Bone marrow (tissue), 2 donors: ENCODE measurements at places on chromosomes 4 and X.
A peak's percentile ranks its signal among the peaks of the same experiment; 100 is the strongest.

GRCh38 chr4:4555916-4556315 lies 14.1 kb upstream of the STX18 start:
- no peak for DNase-seq

GRCh38 chr4:34046580-34046979 lies 2197.7 kb downstream of the ARAP2 start:
- DNase-seq = no peak

- DNase-seq = no peak
These were observed 45.3 kb upstream of the ATXN3L start for GRCh38 chrX:13365161-13365560.

- no peak for DNase-seq
These were observed 543 bp downstream of the NFXL1 start for GRCh38 chr4:47913861-47914219.

- no peak for DNase-seq
These were observed 124.0 kb downstream of the KIT start for GRCh38 chr4:54781756-54782155.

- DNase-seq = no peak
These were observed 106.9 kb downstream of the C4orf51 start for GRCh38 chr4:145786830-145787229.

GRCh38 chr4:140025470-140025869 lies 128.5 kb downstream of the MAML3 start:
- no peak for DNase-seq

- DNase-seq = no peak
These were observed 469.3 kb downstream of the C4orf33 start for GRCh38 chr4:129565214-129565613.

DNA sequence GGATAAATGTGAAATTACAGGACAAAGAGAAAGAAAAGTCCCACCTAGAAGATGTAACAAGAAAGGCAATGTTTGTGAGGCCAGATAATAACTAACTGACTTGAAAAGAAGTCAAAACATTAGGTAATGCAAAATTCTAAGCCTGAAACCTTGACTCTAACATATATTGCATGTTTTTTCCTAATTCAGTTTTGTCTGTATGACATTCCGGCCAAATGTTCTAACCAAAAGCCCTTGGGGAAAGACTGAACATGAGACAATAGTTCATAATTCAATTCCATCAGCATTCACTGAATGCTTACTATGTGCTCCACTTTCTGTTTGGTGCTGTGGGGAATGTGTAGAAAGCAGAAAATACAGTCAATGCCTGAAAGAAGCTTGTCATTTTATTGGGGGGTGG lies 84.8 kb upstream of the PLAC1 start:
- DNase-seq = no peak

GRCh38 chrX:114924856-114925255 lies 92.6 kb downstream of the IL13RA2 start:
- DNase-seq = no peak

- no peak for DNase-seq
These were observed 1287.7 kb downstream of the FAM133A start for GRCh38 chrX:94961730-94962129.

DNA sequence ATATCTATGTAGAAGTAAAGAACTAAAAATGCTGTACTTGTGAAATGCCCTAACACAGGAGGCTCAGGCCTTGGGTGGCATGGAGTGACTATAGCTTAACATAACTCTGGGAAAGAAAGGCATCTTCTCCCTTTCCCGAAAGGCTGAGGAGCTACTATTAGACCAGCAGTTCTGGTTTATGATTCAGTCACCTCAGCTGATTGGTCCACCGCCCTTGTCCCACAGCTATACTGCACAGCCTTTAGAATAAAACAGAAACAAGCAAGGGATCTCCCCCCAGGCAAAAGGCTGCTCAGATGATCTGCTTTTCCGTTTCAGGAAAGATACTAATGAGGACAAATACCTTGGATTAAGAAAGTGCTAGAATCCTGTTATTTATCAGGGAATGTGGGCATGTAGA lies 171.3 kb downstream of the SNCA start:
- DNase-seq = no peak

DNA sequence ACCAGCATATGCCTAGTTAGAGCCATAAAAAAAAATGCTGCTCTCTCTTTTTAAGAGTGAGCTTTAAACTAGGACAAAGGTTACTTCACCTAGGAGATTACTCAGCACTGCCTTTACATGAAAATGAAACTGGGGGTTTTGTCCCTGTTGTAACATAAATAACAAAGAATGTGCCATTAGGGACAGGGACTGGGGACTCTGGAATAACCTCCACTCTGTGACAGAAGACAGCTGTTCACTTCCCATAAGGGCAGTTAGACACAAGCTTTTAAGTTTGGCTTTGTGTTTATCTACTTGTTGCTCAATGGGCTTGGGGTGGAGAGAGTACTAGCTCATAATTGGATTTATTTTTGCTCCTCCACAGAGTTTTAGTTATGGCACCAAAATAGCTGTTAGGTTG lies 11.9 kb downstream of the ENPEP start:
- no peak for DNase-seq

DNA sequence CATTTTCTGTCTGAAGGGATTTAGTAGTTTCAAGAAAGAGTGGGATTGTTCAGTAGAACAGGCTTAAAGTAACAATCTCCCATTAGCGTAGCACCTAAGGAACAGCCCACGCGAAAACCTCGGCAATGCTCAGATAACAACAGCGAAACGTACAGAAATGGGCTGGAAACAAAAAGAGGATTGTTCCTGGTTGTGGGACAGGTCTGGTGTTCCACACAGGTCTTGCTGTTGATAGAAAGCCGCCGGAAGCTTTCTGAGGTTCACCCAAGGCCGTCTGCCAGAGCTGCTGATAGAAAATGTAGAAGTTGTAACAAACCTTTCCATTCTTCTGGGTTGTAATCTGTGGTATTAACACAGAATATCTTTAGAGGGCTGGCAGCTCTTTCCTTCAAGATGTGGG lies 69.4 kb upstream of the CLCN4 start:
- DNase-seq = no peak

- DNase-seq = no peak
These were observed 8.9 kb downstream of the COPS4 start for GRCh38 chr4:83043801-83044407.

DNA sequence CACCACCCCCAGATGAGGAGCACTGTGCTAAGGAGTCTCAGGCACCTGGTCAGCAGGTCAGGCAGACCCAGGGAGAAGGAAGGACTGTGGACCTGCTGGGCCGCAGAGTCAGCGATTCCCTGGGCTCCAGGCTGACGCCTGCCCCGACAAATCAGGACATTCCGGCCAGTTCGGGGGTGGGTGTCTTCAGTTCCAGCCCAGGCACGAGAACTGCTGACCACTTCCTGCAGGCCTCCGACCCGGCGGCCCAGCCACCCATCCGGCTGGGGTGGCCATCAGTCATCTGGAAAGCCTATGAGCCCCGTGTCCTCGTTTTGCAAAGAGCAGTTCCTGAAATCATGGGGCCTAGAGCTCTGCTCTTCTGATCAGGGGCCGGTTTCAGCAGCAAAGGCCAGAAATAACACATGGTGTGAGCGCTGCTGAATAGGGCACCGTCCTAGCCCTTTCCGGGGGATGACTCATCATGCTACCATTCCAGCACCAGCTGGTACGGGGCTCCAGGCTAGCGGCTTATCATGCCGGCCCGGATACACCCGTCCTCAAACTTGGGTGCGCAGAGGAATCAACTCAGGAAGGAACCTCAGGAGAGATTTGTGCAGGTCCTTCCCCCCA lies 7.8 kb upstream of the SH3TC1 start:
- DNase-seq = peak; percentile 93

DNA sequence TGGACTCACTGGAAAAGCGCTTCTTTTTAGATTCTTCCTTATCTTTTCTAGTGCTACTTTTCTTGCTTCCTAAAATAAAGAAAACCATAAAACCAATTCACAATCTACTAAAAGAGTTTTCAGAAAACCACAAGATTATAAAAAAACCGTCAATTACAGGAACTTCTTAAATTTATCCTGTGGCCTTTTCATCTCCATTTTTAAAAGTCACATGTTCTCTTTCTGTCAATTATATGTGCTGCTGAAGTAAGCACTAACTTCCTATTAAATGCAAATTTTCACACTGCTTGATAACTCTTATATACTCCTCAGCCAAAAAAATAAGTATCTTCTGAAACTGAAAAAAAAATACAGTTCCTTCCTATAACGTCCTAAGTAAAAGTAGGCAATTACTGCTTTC lies 32.8 kb downstream of the CENPC start:
- DNase-seq = no peak

- no peak for DNase-seq
These were observed 43.8 kb upstream of the WDR1 start for GRCh38 chr4:10160281-10160856.

DNA sequence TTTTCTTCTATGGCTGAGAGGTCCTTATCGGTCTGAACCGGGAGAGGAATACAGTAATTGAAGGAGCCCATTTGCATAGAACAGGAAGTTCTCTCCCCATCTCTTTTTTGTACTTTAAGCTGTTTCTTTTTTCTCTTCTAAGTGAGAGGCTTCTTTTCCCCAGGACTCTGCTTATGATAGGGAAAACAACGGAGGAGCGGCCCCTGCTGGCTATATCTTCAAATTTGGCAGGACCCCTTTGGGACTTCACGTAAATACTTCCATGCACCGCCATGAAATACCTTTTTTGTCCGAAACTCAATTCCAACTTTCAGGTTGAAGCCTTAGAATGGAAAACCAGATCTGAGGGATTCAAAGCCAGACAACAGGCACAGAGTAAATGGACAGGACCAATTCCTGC lies 1153.0 kb upstream of the INTU start:
- DNase-seq = no peak

DNA sequence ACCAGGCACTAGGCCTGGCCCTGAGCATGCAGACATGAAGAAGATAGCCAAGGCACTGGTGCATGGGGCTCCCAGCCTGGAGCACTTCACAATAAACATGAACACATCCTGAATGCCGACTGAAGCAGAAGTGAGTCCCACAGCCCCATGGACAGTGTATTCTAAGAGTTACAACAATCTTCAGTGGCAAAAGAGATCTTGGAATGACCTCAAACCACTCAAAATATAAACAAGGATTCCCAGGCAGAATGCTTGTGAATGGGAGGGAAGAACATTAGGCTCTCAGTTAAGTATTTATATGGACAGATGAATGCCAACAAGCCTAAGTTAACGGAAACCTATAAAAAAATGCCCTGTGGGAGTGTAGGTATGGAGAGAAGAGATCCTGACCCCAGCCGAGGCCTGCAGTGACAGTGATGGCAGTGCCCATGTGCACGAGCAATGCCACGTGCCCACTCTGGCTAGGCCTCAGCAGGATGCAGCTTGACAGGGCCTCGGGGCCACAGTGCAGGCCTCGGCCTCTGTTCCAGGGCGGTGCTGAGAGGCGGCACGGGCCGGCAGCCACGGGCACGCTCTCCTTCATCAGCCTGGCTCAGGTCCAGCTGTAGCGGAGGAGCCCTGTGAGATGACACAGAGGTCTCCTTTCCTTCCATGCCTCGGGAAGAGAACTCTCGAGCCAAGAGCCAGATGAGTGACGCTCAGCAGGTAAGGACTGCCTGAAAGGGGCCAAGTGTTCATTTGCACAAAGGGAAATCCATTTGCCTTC lies 49.2 kb downstream of the IRF2 start:
- DNase-seq = no peak

DNA sequence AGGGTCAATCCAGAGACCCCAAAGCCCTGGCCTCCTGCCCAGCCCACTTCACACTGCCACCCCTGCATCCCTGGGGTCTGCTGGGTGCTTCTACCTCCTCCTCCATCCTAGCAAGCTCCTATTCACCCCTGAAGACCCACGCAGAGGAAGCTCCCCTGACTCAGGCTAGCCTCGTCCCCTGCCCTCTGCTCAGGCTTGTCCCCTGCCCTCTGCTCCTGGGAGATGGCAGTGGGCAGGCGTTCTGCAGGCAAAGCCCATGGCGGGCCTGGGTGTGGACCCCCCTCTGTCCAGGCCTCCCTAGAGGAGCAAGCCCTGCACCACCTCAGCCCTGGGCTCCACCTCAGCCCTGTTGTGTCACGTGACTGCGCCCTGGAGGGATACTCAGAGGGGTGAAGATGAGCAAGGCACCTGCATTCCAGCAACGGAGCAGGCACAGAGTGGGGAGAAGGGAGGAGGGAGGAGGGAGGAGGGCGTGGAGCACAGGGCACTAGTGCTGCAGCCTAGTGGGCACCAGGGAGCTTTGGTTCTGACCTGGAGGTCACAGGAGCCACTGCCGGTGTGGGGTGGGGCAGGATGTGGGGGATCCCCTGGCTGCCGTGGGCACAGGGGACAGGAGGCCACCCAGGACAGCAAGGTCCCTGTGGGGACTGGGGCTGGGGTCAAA lies 27.6 kb upstream of the FGFR3 start:
- DNase-seq = no peak

DNA sequence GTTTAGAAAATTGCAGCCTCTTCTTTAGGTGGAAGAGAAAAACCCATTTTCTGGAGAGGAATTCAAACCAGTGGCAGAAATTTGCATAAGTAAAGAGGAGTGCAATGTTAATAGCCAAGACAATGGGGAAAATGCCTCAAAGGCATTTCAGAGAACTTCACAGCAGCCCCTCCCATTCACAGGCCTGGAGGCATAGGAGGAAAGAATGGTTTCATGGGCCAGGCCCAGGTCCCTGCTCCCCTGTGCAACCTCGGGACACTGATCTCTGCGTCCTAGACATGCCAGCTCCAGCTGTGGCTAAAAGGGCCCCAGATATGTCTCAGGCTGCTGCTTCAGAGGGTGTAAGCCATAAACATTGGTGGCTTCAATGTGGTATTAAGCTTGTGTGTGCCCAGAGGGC lies 161.8 kb upstream of the CENPE start:
- no peak for DNase-seq

GRCh38 chr4:105714071-105714521 lies 5.5 kb downstream of the GSTCD start:
- no peak for DNase-seq

GRCh38 chrX:103533511-103534216 lies 14.4 kb upstream of the RAB40A start:
- DNase-seq = peak; percentile 48

DNA sequence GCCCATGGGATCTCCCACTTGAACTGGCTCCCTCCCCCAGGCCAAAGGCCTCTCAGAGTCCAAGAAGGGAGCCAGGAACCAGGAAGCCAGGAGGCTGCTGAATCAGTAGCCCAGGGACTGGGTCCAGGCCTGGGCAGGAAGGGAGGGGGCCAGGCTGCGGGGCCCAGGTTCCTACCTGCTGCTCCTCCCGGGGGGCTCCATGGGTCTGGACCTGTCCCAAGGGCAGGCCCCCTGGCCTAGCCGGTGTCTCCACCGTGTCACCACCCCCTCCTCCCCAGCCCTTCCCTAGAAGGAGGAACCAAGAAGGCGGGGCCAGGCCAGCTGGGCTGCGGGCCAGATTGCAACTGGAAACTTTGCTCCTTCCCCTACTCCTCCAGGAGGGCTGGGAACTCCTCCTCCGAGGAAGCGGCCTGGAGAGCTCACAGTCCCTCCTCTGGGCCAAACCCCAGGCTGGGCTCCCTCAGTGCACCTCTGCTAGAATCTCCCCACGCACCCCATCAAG lies at the start of gene IQSEC2:
Gene IQSEC2, minus strand, starts transcription at position 264 of the 502 bp plus-strand sequence.
- DNase-seq = no peak
